ENCODE measurements at places on chromosomes 7 and 10. TPM values are rescaled to one million over a fixed set of nuclear protein-coding genes. Genes with fewer than 3 reads are reported as not detected.
A peak's percentile ranks its signal among the peaks of the same experiment; 100 is the strongest.

DNA sequence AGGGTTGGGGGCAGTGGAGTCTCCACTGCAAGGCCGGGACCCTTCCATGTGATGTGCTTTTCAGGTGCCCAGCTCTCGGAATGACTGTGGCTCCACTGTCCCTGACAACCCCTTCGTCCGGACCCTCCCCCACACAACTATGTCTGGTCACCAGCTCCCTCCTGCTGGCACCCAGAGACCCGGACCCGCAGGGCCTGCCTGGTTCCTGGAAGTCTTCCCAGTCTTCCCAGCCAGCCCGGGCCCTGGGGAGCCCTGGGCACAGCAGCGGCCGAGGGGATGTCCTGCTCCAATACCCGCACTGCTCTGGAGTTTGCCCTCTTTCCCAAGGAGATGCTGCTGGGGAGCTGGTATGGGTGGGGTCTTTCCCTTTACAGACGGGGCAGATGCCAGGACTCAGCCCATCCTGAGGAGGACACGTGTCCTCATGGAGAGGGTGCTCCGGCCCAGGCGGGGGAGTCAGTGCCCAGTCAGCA, 5.5 kb downstream of the ATP6V0E2 start:
- no peaks in the 10 kb centered on the region for H3K36me3 ChIP-seq
- H3K27ac ChIP-seq = no peak overlapping the region
- peaks cover 13% of the 10 kb centered on the region for H3K27me3 ChIP-seq
- H3K4me3 ChIP-seq = no peak overlapping the region

GRCh38 chr7:110877016-110877415, 213.9 kb upstream of the LRRN3 start:
- no peak for DNase-seq
- H3K36me3 ChIP-seq = no peaks in the 10 kb centered on the region
- H3K4me3 ChIP-seq = no peak overlapping the region
- H3K4me1 ChIP-seq = peaks cover 4% of the 10 kb centered on the region

DNA sequence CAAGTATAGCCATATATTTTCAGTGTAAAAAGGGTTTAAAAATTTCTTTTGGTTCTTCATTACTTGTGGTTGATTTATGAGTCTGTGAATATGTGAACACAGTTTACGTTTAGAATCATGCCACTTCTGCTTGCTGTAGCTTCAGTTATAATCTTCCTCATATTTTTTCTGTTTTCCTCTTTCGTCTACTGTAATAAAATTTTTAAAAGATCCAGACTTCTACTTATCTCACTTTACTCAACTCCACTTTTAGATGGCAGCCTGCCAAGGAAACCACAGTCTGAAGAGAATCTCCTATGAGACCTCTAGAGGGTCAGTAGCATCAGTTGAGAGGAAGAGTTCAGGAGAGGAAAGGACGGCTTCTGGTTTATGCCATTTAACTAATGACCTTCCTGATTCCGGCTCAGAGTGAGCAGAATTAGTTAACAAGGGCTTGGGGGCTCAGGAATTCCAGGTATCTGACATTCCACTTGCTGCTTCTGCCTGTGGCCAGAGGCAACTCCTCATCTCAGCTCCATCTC, 21.4 kb downstream of the CREB5 start:
- peaks cover 15% of the 10 kb centered on the region for H3K4me1 ChIP-seq
- DNase-seq = peak; percentile 43
- no peaks in the 10 kb centered on the region for H3K27me3 ChIP-seq
- no peak overlapping the region for H3K4me3 ChIP-seq
- H3K27ac ChIP-seq = no peak overlapping the region
- H3K36me3 ChIP-seq = no peaks in the 10 kb centered on the region

DNA sequence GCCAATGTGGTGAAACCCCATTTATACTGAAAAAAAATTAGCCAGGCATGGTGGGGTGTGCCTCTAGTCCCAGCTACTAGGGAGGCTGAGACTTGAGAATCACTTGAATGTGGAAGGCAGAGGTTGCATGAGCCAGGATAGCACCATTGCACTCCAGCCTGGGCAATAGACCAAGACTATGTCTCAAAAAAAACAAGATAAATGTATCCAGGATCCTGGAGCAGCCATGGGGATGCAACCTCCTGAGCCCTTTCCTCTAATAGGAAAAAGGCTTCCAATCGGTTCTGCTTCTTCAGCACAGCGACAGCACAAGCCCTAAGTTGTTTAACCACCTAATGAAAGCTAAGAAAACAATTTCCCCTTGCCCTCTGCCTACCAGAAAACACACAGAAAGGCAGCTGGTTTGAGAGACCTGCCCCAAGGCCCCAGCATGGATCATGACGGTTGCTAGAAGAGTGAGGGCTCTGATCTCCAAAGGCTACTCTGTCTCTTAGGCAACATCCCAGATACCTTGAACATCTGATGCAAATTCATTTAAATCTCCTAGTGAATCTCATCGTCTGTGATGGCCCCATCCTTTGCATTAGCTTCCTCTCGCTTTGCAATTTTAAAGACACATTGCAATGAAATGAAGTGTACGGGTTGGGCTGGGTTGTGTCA, 220.8 kb downstream of the ARHGAP21 start:
- H3K27me3 ChIP-seq = no peaks in the 10 kb centered on the region
- no peak for DNase-seq
- H3K27ac ChIP-seq = no peak overlapping the region
- no peaks in the 10 kb centered on the region for H3K36me3 ChIP-seq

The TMEM196 gene
- 0.07 TPM for total RNA-seq

- no peaks in the 10 kb centered on the region for H3K27me3 ChIP-seq
- H3K4me1 ChIP-seq = no peaks in the 10 kb centered on the region
- no peaks in the 10 kb centered on the region for H3K36me3 ChIP-seq
- DNase-seq = no peak
- H3K4me3 ChIP-seq = no peak overlapping the region
Measured at GRCh38 chr10:68171539-68172080, 60.3 kb downstream of the ATOH7 start.

The TYSND1 gene
- total RNA-seq = 15.0 TPM

DNA sequence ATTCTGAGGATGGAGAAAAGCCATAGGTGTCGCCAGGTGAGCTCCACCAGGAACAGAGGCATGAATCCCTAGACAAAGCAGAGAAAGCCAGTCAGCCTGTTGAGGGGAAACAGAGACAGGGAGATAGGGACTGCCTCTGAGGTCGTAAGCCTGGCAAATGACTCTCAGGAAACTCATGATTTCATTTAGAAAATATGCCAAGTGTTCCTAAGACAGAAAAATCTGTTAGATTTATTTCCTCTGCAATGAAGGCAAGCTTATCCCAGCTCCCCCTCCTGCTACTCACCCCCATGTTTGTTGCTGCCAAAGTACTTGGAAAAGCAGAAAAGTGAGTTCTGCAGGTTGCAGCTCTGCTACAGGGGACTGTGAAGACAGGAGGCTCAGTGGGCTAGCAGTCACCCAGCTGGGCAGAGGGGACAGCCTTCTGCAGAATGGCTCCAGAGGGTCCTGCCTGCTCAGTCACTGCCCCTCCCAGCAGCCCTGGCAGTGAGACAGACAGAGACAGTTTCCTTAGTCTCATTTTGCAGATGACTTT, 184.3 kb downstream of the ADRA2A start:
- no peaks in the 10 kb centered on the region for H3K27me3 ChIP-seq
- no peak for DNase-seq

GRCh38 chr7:139423091-139423490, 60.4 kb downstream of the KLRG2 start:
- no peak for DNase-seq
- no peaks in the 10 kb centered on the region for H3K27me3 ChIP-seq
- H3K27ac ChIP-seq = no peak overlapping the region
- no peak overlapping the region for H3K4me3 ChIP-seq

The BEND7 gene
- 5.9 TPM for total RNA-seq

DNA sequence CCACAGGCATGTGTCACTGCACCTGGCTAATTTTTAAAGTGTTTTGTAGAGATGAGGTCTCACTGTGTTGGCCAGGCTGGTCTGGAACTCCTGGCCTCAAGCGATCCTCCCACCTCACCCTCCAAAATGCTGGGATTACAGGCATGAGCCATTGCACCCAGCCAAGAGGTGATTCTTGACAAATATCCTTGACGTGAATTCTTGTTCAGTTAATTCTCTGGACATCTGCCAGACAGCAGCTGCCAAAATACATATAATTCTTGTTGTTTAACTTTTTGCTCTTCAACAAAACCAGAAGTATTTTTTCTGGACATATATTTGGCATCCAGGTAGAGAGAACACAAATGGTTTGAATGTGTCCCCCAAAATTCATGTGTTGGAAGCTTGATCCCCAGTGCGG, 3.2 kb downstream of the ACADSB start:
- no peak overlapping the region for H3K4me3 ChIP-seq
- no peak overlapping the region for H3K27ac ChIP-seq
- peaks cover 24% of the 10 kb centered on the region for H3K27me3 ChIP-seq
- no peaks in the 10 kb centered on the region for H3K36me3 ChIP-seq
- DNase-seq = no peak

GRCh38 chr7:47737601-47738000, 155.7 kb upstream of the TNS3 start:
- no peak for DNase-seq
- H3K4me3 ChIP-seq = no peak overlapping the region
- H3K27me3 ChIP-seq = 0 out of 2 replicates have a peak, but pooled peaks cover 2% of the 10 kb centered on the region
- H3K4me1 ChIP-seq = peaks cover 4% of the 10 kb centered on the region
- no peaks in the 10 kb centered on the region for H3K36me3 ChIP-seq

The SFXN2 gene
- 20.5 TPM for total RNA-seq

DNA sequence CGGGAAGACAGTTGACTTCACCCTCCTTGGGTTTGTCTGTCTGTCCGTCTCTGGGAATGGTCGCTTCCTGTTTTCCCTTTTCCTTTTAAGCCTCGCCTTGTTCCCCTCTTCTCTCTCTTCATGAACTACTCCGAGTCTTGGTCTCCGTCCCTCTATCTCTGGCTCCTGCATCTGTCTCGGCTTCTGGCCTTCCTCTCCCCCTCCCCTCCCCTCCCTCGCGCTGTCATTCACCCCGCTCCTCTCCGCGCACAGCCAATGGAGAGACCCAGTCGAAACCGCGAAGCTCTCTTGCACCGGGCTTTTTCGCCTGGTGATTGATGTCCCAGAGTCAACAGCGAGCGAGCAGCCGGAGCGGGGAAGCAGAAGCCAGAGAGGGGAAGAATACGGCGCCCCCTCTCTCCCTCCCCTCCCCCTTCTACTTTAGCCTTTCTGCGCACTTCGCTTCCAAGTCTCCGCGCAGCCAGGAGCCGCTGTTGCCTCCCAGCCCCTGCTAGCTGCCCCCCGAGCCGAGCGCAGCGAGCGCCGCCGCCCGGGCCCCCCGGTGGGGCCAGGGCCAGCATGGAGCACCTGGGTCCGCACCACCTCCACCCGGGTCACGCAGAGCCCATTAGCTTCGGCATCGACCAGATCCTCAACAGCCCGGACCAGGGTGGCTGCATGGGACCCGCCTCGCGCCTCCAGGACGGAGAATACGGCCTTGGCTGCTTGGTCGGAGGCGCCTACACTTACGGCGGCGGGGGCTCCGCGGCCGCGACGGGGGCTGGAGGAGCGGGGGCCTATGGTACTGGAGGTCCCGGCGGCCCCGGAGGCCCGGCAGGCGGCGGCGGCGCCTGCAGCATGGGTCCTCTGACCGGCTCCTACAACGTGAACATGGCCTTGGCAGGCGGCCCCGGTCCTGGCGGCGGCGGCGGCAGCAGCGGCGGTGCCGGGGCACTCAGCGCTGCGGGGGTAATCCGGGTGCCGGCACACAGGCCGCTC, at the start of gene TLX1:
Gene TLX1, plus strand, starts transcription at position 317 of the 978 bp plus-strand sequence. Its CDS starts 242 bp downstream, at position 559.
- H3K27ac ChIP-seq = no peak within 1 kb of the TSS
- peaks cover 5% of the 10 kb centered on the region for H3K4me1 ChIP-seq
- no peaks in the 10 kb centered on the region for H3K36me3 ChIP-seq
- H3K4me3 ChIP-seq = no peak within 1 kb of the TSS
- peaks cover 100% of the 10 kb centered on the region for H3K27me3 ChIP-seq
- no peak for DNase-seq

The P4HA1 gene
- 25.7 TPM for total RNA-seq

The HOXA2 gene
- total RNA-seq = not detected

The VWA2 gene
- 2.6 TPM for total RNA-seq

- H3K27ac ChIP-seq = no peak overlapping the region
- H3K27me3 ChIP-seq = peaks cover 2% of the 10 kb centered on the region
- peaks cover 10% of the 10 kb centered on the region for H3K4me1 ChIP-seq
- no peak for DNase-seq
- peak overlapping the region; percentile 73 for H3K4me3 ChIP-seq
Measured at GRCh38 chr10:45418417-45418848, 44.4 kb downstream of the ALOX5 start.

DNA sequence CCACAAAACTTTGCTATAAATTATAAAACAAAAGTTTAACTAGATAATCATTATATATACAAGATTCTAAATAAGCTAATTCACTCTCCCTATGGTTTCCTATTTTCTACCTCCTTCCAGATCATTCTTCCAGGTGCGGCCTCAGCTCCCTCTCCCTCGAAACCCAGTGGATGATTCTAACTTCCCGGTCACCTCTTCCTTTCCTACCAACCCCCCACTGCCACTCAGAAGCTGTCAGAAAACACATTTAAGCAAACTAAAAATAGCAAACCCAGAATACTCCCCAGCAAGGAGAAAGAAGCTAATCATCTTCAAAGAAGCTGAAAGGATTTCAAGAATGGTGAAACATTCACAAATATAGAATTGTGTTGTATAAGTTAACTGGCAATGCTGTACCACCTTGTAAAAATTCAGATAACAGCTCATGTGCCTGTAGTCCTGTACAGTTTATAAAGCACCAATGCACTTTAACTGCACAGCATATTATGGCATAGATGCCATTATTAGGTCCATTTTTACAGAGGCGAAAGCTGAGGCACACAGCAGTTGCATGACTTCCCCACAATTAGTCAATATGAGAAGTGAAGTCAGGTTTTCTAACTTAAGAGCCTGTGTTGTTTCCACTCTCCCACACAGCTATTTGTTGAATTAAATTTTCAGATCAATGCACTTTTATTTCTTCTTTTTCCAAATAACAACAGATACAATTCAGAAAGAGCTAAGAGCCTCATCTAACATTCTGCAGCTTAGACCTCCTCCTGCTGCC, 13.7 kb upstream of the DNTT start:
- H3K4me3 ChIP-seq = no peak overlapping the region
- DNase-seq = no peak
- H3K27me3 ChIP-seq = no peaks in the 10 kb centered on the region
- no peak overlapping the region for H3K27ac ChIP-seq

GRCh38 chr7:116097365-116098009, 66.9 kb upstream of the TFEC start:
- H3K27me3 ChIP-seq = no peaks in the 10 kb centered on the region
- no peak for DNase-seq
- H3K36me3 ChIP-seq = no peaks in the 10 kb centered on the region
- H3K4me1 ChIP-seq = no peaks in the 10 kb centered on the region
- no peak overlapping the region for H3K4me3 ChIP-seq

- no peak overlapping the region for H3K4me3 ChIP-seq
- DNase-seq = no peak
- H3K27ac ChIP-seq = no peak overlapping the region
- H3K36me3 ChIP-seq = no peaks in the 10 kb centered on the region
- H3K27me3 ChIP-seq = no peaks in the 10 kb centered on the region
Measured at GRCh38 chr7:81767926-81768325, 1.9 kb downstream of the HGF start.

GRCh38 chr7:159064816-159065510, 79.7 kb downstream of the VIPR2 start:
- no peak for DNase-seq
- H3K4me1 ChIP-seq = no peaks in the 10 kb centered on the region
- H3K4me3 ChIP-seq = no peak overlapping the region
- H3K36me3 ChIP-seq = no peaks in the 10 kb centered on the region
- H3K27me3 ChIP-seq = no peaks in the 10 kb centered on the region
- no peak overlapping the region for H3K27ac ChIP-seq
